ENCODE measurements at places on chromosomes 6 and 20.

DNA sequence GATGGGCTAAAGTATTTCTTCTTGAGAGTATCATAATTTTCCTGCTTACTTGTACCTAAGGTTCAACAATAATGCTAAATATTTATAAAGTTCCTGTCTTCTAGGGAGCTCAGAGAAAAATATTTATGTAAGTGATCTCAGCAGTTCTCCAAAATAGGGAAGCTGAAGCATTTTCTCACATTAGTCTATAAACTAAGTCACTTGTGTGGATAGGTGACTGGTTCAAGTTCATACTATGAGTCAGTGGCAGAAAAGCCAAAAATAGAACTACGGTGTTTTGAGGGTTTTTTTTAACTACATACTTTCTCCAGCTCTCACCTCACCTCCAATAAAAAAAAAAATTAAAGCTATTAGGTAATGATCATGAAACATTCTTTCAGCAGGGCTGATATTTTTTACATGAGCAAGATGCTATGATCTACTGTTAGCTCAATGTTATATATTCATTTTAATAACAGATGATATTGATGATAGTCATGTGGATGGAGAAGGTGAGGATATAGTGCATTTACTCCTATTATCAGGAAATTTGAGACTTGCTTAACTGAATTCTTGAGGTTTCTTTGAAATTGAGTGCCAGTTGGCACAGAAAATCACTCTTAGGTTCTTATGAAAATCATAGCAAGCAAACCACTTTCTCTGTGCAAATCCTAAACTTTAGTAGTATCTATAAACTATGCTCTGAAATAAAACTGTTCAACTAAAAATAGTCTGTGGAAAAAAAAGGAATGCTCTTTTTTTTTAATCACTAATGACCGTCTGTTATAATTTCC, 4.1 kb upstream of the MOXD1 start:
- peak; percentile 15 for DNase-seq

DNA sequence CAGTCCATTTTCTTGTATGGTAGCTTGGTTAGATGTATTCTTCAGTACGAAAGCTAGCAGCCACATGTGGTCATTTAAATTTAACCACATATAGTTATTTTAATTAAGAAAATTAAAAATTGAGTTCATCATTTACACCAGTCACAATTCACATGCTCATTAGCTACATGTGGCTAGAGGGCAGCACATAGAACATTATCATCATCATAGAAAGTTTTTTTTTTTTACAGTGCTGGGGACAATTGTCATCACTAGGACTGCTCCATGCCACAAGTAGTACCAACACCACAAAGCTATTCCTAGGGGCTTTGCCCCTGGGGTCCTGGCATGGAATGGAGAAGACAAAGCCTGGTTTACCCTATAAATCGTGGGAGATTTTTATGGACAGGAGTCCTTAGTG, 30.5 kb downstream of the PLCB4 start:
- DNase-seq, result no peak

- no peak for DNase-seq
These were observed 211.5 kb downstream of the SOX4 start for GRCh38 chr6:21804941-21805610.

DNA sequence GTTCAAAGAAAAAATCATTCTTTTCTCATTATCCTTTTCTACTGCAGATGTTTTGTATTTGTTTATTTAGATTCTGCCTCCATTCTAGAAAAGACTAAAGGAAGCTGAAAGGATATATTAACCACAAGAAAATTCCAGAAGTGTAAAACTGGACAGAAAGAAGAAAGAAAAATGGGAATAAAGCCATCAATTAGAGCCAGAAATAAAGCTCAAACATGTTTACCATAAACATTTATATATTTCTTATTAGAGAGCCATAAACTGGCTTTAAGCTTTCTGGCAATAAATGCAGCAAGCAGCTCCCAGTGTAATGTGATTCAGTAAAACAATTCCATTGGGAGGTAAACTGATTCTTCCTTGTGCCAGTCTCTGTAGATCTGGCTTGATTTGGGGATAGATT, 244.1 kb downstream of the PTPRK start:
- no peak for DNase-seq

GRCh38 chr6:43806043-43806757, 36.2 kb downstream of the VEGFA start:
- no peak for DNase-seq

GRCh38 chr6:104286641-104287040, 573.1 kb downstream of the HACE1 start:
- no peak for DNase-seq

DNA sequence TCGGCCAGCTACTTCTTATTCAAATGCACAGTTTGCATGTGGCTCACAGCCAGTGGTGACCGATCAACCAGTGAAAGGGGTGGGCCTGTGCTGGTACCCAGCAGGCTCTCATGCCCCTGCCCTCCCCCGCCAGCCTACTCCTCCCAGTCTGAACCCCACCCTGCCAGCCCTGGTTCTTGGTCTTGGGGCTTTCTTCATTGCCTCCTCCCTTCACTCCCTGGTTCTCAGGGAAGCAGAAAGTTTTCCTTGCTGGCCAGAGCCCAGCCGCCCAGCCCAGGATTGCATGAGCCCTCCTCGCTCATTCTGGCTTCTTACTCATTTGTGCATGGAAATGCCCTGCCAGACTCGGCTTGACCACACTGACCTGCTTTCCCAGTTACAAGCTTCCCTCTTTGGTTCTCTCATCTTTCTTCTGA, 40.8 kb downstream of the KCNK17 start:
- no peak for DNase-seq
